ENCODE measurements at places on chromosomes 7 and 10.

GRCh38 chr10:128848810-128849209 lies 618.2 kb upstream of the MGMT start:
- DNase-seq = no peak

DNA sequence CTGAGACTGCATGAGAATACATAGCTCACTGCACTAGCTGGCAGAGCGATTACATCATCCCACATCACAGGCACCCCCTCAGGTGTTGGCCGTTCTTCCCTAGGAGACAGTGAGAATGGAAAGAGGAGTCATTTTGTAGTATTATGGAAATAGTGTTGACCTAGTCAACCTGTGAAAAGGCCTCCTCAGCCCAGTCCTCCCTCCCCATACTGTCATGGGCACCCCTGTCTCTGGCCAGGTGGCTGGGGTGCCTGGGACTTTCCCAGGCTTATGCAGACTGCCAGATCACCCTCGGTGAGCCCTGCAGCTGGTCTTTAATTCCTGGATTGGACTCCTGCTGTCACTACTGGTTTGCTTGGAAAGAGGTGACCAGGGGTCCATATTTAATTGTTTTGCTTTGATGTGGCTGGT lies 4.0 kb downstream of the INPP5A start:
- no peak for DNase-seq

- DNase-seq = no peak
These were observed 290.1 kb upstream of the COBL start for GRCh38 chr7:51606601-51607154.

DNA sequence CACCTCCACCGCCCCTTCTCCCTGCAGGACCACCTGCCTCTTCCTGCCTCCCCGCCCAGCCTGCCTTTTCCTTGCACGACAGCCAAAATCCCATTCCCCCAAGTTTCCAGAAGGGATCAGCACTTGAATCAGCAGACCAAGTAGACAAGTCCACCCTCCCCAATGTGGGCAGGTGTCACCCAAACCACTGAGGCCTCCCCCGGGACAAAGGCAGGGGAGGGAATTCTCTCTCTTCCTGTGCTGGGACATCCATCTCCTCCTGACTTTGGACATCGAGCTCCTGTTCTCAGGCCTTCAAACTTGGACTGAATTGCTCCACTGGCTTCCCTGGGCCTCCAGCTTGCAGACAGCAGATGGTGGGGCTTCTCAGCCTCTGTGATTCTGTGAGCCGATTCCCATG lies 21.6 kb upstream of the PSMG3 start:
- no peak for DNase-seq

DNA sequence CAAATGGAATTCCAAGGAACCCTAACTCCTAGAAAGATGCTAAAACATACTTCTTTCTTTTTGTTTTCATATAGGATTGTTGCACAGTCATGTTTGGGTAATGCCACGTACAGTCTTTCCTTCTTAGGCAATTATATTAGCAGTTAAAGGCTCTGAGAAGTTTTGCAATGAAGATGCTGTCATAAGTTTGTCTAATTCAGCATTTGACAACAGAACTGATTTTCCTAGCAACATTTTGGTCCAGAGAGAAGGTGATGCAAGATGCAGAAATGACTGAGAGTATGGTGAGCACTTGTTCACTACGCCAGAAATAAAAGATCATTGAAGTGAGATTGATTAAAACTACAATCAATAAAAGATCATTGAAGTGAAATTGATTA lies 184.0 kb upstream of the PLXNA4 start:
- DNase-seq = no peak

- no peak for DNase-seq
These were observed 1.3 kb upstream of the TAS2R38 start for GRCh38 chr7:141974831-141975230.

DNA sequence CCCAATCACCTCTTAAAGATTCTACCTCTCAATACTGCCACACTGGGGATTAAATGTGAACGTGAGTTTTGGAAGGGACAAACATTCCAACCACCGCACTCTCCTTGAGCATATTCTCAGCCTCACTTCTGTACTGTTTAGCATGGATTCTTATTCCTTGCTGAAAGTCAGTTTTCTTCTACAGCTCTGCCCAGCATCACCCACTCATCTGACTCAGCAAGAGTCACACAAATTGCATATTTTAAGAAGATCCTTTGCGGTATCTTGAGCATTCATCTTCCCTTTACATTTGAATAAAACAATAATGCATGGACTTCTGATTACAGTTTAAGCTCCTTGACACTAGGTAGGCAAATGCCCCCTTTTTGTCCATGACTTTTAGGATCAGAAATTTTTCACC lies 251.6 kb upstream of the MKLN1 start:
- DNase-seq = no peak

DNA sequence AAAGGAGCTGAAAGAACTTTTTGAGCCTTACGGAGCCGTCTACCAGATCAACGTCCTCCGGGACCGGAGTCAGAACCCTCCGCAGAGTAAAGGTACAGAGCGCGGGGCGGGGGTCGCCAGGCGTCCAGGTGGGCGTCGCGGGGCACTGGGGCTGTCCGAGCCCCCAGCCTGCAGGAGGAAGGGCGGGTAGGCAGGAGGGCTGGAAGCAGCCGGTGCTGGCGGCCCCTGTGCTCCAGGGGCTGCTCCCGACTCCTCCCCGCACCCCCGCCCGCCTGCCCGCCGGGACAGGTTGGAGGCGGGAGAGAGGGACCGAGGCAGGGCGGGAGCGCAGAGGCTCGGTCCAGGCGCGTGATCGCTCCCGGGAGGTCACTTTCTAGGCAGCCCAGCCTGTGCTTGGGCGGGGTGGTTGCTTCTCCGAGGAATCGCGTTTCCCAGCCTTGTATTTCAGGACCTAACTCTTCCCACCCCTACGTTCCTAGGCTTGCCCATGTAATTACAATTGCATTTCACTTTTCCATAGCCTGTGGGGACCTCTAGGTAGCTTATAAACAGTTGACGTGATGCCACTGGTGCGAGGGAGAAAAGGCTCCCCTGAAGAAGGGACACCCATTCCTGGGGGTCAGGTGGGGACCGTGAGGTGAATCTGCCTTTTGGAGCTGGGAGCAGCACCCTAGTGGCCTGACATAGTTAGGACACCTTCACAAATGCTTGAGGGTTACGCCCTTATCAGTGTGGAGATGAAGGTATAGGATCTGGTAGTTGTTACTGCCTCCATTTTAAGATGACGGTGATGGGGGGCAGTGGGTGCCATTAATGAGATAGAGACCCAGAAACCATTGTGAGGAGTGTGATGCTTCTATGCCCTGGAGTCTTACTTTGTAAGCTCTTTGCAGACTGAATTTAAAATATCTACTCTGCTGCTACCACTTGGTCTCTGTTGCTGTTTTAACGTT lies 148.2 kb downstream of the CELF2 start:
- no peak for DNase-seq

DNA sequence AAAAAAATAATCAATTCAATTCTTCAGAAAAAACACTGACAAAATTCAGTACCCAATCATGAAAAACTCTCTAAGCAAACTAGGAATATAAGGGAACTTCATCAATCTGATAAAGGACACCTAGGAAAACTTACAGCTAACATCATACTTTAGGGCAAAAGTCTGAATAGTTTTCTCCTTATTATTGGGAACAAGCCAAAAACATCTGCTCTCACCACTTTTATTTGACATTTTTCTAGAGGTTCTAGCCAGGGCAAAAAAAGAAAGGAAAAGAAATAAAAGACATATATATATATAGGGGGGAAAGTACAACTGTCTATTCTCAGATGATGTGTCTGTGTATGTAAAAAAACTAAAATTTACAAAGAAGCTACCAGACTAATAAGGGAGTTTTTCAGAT lies 19.0 kb downstream of the CDK6 start:
- no peak for DNase-seq
